Esophagus mucosa (tissue), 1 donor: ENCODE measurements at places on chromosomes 12 and 14.

- no peak for ATAC-seq
Observed at GRCh38 chr12:52045794-52046199, 5.4 kb upstream of the NR4A1 start.

DNA sequence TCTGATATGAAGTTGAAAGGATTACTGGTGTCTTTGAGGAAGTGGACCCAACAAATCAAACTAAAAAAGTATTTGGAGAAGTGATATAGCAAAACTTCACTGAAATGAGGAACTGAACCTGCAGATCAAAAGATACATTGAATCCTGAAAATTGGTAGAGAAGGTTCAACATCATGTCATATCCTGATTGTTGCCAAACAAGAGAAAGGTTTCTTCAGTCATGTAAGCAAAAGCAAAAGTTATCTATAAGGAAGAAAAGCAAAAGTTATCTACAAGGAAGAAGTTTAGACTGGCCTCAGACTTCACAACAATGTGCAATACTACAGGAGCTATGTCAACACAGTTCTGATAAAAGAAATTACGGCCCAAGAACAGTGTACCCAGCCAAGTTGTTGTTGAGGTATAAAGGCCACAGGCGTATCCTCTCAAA, 142.7 kb downstream of the RAD51B start:
- ATAC-seq: no peak

DNA sequence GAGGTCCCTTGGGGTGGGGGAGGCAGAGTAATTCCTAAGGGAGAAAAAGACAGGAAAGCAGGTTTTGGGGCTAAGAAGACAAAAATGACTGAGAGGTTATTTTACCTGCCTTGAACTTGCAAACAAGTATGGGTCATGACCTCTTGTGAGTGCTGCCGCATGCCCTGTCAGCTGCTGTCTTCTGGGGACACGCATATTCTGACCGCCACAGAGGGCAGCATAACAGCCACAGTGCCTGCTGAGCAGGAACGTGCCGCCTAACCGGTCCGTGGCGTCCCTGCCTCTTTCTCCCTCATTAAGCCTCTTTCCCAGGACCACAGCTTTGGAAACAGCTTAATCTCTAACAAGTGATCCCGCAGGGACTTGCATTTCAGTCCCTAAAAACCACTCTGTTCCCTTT, 51.3 kb upstream of the KCNA1 start:
- peak; percentile 49 for ATAC-seq

- ATAC-seq: no peak
Observed at GRCh38 chr12:48022676-48023385, 18.6 kb upstream of the COL2A1 start.

- peak; percentile 53 for ATAC-seq
Observed at GRCh38 chr14:22837750-22838538, 1.6 kb downstream of the MMP14 start.

DNA sequence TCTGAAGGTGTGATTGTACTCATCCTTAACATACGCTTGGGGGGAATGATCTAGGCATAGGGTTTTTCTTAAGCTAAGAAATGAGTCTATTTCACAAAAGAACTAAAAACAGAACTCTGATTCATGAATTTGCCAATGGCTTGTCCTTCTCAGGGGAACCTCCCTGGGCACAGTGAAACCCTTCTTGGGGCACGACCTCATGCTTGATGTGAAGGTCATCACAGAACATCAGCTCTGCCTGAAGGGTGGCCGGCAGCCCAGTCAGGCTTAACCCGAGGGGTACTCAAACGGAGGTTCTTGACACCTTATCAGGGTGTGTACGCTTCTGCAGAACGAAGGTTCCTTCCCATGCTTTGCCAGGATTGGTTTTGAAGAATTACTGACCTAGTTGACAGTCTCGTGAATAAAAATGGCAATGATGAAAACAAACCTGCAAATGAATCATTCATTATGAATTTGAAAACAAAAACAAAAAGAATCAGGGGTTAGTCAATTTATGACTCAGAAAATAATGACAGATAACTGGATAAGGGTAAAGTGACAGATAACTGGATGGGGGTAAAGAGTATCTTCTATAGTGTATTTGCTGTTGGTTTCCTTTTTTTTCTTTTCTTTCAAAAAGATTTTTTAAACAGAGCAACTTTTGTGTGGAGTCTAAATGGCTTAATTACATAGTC, 86.4 kb downstream of the GALNT8 start:
- no peak for ATAC-seq

DNA sequence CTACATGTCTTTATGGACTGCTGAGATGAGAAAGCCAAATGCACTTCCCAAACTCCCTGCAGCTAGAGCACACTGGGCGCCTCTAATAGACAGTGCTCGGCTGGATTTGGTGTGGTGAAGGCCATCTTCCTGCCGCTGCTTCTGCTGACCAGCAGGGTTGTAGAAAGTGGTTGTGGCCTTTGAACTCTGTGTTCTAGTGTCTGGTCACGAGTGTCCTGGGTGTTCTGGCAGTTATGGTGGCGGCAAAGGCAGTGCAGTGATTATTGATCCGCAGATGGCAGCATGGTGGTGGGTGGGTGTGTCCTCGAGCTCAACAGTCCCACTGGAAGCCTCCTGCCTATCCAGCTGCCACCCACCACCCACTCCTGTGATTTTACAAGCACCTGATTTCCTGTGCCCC, 43.4 kb downstream of the SMIM41 start:
- ATAC-seq: no peak

GRCh38 chr12:77625441-77625840, 205.3 kb upstream of the NAV3 start:
- ATAC-seq: no peak

DNA sequence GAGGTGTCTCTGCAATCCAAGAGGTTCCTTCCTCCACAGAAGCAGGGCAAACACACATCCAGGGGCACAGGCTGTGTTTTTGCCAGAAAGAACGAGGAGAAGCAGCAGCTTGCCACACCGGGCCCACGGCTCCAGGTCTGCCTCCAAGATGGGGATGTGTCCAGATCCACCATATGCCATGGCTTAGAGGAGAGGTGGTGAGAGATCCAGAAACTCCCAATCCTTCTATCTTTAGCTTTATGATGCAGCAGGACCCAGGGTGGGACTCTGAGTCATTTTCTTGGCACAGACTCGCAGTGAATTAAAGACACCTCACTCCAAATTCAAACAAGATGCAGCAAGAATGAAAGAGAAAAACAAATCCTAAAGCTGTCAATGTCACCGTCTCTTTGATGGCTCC, 481.4 kb upstream of the TMEM132C start:
- no peak for ATAC-seq

DNA sequence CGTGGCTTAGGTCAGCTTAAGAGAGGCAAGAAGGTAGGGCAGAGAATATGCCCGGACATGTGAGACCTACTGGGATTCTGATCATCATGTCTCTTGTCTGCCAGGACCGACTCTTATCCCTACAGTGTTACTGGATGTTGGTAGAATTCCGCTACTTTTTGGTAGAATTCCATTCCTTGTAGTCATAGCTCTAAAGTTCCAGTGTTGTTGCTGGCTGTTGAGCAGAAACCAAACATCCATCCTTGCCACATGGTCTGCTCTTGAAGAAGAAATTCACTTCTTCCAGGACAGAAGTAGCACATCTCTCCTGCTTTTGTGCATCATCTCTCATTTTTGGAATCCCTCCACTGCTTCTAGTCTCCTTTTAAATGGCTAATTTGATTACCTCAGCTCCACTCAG, 453.7 kb downstream of the RPL10L start:
- ATAC-seq: no peak

DNA sequence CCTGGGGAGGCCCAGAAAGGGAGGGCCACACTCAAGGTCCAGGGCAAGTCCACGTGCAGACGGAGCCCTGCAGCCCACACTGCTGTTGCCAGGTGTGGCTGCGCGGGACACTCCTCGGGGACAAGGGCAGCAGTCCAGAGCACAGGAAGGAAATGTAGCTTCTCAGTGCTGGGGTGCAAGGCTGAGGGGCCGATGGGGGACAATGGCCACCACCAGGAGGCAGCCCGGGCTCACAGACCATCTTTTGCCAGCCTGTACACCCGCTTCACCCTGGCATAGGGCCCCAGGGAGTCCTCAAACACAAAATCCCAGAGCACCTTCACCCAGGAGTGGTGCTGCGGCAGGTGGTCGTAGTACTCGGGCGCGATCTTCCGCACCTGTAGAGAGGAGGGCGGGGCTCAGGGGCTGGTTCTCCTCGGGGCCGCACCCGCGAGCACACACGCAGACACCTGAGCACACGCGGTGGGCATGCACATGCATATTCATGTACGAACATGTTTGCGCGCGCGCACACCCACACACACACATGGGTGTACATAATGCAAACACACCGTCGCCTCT, 12.8 kb downstream of the DEGS2 start:
- ATAC-seq: no peak
